ENCODE measurements at places on chromosomes 4 and X.

DNA sequence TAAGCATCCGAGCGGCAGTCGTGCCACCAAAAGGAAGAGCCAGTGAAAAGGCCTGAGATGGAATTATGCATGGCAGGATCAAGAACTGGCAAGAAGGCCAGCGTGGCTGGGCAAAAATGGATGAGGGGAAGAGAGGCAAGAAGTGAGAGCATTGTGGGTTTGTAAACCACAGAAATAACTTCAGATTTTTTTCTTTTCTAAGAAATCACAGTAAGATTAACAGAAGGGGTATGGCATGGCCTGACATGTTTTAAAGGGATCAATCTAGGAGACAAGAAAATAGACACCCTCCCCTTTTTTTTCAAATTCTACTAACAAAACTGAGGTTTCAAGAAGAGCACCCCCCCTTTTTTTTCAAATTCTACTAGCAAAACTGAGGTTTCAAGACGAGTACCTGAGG lies 82.5 kb downstream of the BMP3 start:
- no peak for DNase-seq

DNA sequence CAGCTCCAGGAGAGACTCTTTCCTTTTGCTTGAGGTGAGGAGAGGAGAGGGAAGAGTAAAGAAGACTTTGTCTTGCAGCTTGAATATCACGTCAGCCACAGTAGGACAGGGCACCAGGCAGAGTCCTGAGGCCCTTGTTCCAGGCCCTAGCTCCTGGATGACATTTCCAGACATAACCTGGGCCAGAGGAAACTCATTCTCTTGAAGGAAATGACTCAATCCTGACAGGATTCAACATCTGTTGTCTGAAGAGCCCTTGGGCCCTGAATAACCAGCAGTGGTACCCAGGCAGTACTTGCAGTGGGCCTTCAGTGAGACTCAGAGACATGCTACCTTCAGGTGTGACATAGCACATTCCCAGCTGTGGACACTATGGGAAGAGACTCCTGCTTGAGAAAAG lies 62.8 kb downstream of the FGF16 start:
- no peak for DNase-seq

GRCh38 chr4:175953960-175954521 lies 111.6 kb upstream of the WDR17 start:
- no peak for DNase-seq

DNA sequence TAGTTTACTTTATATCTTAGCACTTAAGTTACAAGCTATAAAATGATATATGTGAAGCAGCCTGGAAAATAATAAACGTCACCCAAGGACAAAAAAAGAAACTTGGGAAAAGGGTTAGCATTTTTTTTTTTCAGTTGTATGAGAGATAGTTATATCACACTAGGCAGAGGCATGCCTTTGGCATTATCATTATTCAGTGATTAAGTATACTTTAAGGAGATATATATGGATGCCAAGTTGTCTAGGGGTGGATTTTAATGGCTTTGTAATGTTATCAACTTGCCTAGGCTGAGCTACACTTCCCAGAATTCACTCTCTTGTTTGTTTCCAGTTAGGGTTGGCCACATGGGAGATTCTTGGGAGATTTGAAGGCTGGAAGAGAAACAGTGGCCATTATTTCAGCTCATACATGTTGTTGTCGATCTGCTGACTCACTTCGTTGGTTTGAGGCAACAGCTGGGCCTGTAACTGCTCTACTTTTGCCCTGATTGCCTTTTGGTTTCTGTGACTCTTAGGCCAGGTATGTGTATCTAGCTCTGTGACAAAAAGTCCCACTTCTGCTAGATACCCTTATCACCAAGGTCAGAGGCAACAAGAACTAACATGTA lies 11.5 kb upstream of the SRPX start:
- DNase-seq = no peak

GRCh38 chrX:43643201-43643600 lies 12.9 kb upstream of the MAOA start:
- no peak for DNase-seq
